Renal cortex interstitium (tissue), 15 donors: ENCODE measurements at places on chromosomes 6 and 20. TPM values are rescaled to one million over a fixed set of nuclear protein-coding genes. Genes with fewer than 3 reads are reported as not detected.

DNA sequence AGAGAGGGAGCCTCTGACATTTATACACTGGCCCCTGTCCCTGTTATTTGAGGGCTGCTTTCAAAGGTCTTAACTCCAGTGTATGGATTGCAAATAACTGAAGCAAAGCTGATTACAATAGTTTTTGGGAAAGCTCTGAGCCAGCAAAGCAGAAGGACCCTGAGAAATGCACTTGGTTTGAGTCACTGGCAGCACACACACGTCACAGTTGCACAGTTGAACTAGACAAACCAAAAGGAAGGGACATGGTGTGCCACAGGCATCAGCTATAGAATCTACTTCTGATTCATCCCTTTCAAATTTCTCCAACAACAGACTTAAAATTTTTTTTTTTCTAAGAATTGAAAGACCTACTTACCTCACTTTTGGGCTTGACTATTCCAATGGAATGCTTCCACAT lies 56.4 kb downstream of the SNRNP48 start:
- no peak for DNase-seq

- no peak for DNase-seq
Measured at GRCh38 chr6:137926207-137926731, 59.2 kb downstream of the TNFAIP3 start.

Gene NKAIN4
- 41.3 TPM for polyA plus RNA-seq

- no peak for DNase-seq
Measured at GRCh38 chr20:33702861-33703260, 16.7 kb upstream of the E2F1 start.

DNA sequence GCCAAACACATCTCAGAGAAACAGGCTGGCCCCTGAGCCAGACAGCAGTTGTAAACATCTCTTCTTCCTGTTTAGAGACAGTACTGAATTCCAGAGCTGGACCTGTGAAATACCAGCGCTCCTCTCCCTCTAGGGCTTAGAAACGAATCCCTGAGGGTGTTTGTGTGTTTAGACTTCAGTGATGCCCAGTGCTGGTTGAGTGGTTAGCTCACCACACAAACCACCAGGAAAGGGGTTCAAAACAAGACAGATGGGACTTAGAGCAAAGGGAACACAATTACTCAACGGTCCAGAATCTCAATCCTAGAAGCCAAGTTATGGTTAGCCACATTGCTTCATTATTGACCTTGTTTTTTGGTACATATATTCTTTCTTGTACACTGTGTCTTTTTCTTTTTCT lies 108.7 kb upstream of the TMEM170B start:
- no peak for DNase-seq

- DNase-seq = no peak
Measured at GRCh38 chr20:41011551-41012067, 17.0 kb upstream of the TOP1 start.

Gene KCNK15
- 0.09 TPM for polyA plus RNA-seq

DNA sequence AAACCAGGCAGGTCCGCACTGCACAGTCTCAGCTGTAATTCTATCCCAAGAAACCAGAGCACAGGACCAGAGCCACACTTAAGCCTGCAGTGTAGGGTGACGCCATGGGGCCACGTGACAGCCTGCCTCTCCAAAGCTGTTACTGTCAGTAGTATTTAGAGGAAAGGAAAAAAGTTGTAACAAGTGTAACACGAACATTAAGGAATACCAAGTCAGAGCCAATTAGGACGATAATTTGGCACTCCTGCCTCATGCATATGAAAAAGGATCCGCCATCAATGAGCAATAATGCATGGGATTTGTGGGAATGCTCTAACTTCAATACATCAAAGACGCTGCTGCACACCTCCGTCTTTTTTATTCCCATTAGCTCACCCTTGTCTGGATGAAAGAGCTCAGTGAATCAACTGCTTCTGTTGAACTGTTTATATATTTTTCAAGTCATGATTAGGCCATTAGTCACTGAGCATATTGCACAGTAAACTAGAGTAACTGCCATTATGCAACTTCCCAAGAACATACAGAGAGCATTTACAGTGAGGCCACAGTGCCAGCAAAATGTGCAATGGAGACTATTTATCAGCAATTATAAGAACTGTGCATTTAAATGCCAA lies 79.9 kb downstream of the ATXN1 start:
- no peak for DNase-seq

DNA sequence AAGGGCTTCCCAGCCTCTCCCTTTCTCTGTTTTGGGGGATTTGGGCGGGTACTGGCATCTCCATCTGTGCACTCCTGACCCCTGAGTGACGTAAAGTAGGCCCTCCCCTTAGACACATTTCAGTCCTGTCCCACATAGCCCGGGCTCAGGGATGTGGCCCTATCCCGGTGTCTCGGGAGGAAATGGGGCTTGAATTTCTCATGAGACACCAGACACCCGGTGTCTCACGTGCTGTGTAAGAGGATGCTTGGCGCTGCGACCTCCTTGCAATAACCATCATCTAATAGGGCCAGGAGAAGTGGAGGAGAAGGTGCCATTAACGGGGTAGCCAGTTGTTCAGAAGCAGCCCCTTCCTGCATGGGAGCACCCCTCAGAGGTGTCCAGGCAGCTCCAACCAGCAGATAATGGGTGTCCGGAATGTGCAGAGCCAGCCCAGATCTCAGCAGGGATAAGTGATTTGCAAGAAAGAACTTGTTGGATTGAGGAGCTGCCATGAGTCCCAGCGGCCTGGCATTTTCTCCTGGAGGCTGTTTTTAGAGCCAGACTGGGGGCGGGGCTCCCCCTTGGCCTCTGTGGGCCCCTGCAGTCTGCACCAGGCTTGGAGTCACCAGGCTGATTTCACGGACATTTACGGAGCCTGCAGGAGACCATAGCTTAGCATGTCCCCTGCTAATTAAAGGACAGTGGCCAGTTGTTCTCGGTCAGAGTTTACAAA lies 372.0 kb downstream of the PREX1 start:
- DNase-seq = no peak

- DNase-seq = no peak
Measured at GRCh38 chr6:152094276-152094675, 286.8 kb downstream of the ESR1 start.

GRCh38 chr20:18613553-18613952 lies 25.7 kb downstream of the DTD1 start:
- no peak for DNase-seq

GRCh38 chr6:63685446-63686379 lies 50.1 kb downstream of the PHF3 start:
- DNase-seq = no peak

- no peak for DNase-seq
Measured at GRCh38 chr6:157585274-157586087, 204.5 kb downstream of the ZDHHC14 start.

GRCh38 chr20:36314734-36315544 lies 8.8 kb downstream of the DLGAP4 start:
- no peak for DNase-seq

- DNase-seq = no peak
Measured at GRCh38 chr6:19834858-19835257, 2.3 kb upstream of the ID4 start.

DNA sequence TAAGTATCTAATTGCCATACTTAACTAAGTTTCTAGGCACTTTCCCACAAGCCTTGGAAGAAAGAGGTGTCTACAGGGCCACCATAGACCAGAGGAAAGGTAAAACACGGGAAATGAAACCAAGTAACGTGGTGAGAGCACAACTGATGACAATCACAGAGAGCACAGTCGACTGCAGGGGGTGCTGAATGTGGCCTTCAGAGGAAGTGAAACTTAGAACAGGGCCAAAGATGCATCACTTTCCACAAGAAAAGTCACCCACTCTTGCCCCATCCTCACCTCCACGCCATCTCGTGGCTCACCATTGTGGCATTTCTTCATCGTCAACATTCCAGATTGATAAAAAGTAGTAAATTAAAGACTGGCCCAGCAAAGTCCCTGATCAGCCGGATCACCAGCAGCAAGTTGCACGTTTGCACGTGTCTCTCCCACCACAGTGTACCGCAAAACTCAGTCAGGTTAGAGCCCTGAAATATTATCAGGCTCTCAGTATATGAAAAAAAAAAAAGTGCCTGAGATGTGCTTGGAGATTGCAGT lies 31.4 kb downstream of the HIVEP2 start:
- DNase-seq = no peak
